ENCODE measurements at places on chromosomes 7 and 10.

GRCh38 chr7:159227433-159227832 lies 82.8 kb upstream of the VIPR2 start:
- DNase-seq = no peak

GRCh38 chr7:134571101-134571500 lies 22.2 kb downstream of the AKR1B15 start:
- DNase-seq = no peak

GRCh38 chr10:110789604-110790433 lies 81.9 kb upstream of the PDCD4 start:
- DNase-seq = no peak

GRCh38 chr7:219581-220150 lies 27.3 kb downstream of the FAM20C start:
- no peak for DNase-seq

DNA sequence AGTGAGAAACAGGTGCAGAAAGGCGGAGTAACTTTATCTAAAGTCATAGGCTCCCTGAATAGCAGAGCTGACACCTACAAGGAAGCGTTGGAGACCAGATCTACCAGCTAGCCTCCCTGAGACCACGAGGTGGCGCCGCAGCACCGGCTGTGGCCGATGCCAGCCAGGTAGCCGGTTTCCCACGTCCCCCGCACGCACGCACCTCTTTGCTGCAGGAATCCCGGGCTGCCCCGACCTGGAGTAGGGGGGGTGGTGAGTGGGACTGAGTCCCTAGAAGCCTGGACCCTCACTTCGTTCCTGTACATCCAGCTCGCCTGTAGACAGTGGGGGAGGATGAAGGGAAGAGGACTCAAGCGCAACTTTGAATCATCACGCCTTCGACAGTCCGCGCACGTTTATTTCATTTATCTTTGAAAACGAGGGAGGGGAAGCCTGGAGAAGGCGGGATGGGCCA lies 3.7 kb downstream of the ELOVL3 start:
- peak; percentile 85 for DNase-seq

DNA sequence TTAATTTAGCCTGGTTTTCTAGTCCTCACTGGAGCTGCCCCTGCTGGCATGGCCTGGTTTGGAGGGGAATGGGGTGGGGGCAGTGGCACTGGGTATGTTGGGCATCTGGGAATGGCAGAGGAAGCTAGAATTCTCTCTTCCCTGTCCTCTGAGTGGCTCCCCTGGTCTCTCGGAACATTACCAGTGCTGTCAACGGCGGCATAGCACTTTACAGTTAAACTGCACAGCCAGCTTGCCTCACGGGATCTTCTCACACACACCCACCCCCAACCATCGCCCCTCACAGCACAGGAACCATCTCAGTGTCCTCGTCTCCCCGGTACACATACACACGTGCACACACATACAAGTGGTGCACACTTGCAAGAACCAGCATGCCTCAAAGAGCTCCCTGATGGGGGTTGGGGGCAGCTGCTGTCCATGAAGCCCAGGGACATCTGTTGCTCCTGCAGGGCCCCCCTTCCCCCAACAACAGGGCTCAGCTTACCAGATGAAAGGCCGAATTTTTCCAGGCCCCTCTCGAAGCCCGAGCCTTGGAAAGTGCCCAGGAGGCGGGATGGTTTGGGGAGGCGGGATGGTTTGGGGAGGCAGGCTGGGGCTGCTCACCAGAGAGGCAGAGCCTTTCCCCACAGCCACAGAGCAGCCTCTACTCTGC lies 41.0 kb downstream of the TSPAN15 start:
- peak; percentile 87 for DNase-seq

- DNase-seq = no peak
These were observed 350.1 kb downstream of the RNLS start for GRCh38 chr10:88232983-88233543.

- peak; percentile 64 for DNase-seq
These were observed 97.7 kb upstream of the EFCAB10 start for GRCh38 chr7:105678811-105679495.

DNA sequence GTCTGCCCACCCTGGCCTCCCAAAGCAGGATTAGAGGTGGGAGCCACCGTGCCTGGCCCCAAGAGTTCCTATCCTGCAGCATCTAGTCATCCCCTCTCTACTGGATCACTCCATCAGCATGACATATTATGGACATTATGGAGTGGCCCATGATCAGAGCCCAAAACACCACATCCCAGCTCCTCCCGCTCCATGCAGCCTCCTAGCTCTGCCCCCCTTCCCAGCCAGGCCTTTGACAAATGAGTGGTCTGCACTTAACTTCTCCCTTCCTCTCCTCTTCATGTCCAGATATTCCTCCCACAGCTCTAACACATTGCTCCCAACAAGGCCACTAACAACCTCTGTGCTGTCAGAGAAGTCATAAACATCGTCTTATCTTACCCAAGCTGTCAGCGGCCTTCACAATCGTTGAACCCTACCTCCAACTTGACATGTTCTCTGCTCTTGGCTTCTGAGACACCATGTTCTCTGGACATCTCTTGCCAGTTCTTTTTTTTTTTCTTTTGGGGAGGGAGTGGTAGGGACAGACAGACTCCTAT lies 187.6 kb downstream of the NSUN6 start:
- DNase-seq = no peak

- DNase-seq = no peak
These were observed 107.1 kb downstream of the TEX36 start for GRCh38 chr10:125575843-125576242.

GRCh38 chr7:125098377-125098970 lies 168.8 kb upstream of the POT1 start:
- DNase-seq = no peak

- no peak for DNase-seq
These were observed 206.1 kb downstream of the CREB5 start for GRCh38 chr7:28618383-28618782.

DNA sequence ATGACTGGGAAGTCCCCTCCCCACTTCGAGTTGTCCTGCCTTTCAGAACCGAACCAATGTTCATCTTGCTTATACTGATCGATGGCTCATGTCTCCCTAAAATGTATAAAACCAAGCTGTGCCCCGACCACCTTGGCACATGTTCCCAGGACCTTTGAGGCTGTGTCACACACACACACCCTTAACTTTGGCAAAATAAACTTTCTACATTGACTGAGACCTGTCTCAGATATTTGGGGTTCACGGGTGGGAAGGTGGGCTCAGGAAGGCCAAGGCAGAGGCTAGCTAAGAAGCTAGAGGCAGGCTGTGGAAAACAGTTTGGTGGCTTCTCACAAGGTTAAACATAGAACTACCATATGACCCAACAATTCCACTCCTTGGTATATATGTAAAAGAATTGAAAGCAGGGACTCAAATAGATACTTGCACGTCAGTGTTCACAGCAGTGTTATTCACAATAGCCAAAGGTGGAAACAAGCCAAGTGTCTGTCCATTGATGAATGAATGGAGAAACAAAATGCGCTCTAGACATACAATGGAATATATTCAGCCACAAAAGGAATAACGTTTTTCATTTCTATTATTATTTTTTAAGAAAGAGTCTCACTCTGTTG lies 15.4 kb downstream of the PRF1 start:
- peak; percentile 3 for DNase-seq

GRCh38 chr7:99393355-99394187 lies 14.8 kb downstream of the PDAP1 start:
- DNase-seq = peak; percentile 69

DNA sequence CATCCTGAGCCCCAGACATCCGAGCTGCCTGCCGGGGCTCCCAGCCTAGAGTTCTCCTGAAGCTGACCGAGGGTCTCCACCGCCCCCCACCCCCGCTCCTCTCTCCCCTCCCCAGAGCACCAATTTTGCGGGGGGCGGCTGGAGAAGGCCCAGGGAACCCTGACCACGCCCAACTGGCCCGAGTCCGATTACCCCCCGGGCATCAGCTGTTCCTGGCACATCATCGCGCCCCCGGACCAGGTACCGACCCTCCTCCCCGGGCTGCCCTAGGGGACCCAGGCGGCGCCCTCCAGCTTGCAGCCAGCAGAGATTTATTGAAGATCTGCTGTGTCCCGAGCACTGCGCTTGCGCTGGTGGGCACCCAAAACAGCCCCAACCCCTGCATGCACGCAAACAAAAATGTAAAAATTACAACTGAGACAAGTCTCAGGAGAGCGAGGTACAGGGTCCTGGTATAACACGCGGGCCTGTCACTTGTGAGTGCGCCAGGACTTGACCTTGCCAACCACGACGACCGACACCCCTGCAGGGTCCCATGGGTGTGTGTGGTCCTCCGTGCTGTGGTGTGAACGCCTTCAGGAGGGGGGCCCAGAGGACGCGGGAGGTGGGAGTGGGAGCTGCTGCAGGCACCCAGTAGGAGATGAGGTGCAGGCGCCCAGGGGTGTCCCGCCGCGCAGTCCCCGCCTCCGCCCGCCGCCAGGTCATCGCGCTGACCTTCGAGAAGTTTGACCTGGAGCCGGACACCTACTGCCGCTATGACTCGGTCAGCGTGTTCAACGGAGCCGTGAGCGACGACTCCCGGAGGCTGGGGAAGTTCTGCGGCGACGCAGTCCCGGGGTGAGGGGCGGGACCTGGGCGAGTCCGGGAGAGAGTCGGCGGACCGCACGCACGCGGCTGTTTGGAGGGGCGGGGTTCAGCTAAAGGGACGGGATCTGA lies 3.1 kb downstream of the PCOLCE start:
- peak; percentile 39 for DNase-seq

GRCh38 chr7:6198689-6199595 lies 73.5 kb downstream of the CYTH3 start:
- no peak for DNase-seq

DNA sequence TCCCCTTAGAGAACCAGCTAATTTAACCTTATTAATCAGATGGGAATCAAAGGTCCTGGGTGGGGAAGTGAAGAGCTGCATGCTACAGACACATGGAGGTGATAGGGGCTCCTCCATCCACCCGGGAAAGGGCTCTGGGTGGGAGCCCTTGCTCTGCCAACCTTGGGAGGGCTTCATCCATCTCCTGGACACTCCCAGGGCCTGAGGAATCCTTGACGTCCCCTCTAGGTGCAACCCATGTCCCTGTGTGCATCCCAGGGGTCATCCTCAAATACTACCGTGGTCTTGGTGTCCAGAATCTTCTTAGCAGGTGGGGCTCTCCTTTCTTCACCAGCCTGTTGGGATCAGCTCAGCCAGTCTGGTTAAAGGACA lies 55.4 kb upstream of the IGFBP3 start:
- no peak for DNase-seq

GRCh38 chr7:107678110-107678753 lies 17.6 kb downstream of the SLC26A4 start:
- DNase-seq = no peak

GRCh38 chr7:139570119-139570518 lies 46.6 kb downstream of the CLEC2L start:
- DNase-seq = no peak

DNA sequence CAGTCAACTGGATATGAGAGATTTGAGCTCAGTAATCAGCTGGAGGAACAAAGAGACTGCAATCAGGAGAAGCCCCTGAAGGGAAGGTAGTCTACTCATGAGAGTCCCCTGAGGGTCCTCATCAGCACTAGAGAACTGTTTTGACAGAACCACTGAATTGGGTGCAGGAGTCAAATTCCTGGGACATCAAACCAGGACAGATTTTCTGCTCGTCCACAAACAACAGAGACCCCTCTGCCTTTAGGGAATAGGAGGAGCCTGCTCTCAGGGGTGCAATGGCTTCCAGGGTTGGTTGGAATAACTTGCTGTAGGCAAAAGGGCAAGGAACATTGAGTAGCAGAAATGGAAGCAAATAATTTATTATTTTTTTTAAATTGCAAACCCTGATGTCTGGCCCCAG lies 21.9 kb upstream of the NEUROD6 start:
- DNase-seq = no peak

All from right hindlimb (tissue), 1 donor.